Tibial nerve (tissue), 4 donors: ENCODE measurements at places on chromosomes 4 and X.

- no peak for DNase-seq
Observed at GRCh38 chr4:152164561-152164960, 371.3 kb downstream of the FBXW7 start.

GRCh38 chrX:6041630-6042029, 187.0 kb downstream of the NLGN4X start:
- DNase-seq: no peak

GRCh38 chr4:136283977-136284376, 1248.3 kb downstream of the PCDH18 start:
- no peak for DNase-seq

DNA sequence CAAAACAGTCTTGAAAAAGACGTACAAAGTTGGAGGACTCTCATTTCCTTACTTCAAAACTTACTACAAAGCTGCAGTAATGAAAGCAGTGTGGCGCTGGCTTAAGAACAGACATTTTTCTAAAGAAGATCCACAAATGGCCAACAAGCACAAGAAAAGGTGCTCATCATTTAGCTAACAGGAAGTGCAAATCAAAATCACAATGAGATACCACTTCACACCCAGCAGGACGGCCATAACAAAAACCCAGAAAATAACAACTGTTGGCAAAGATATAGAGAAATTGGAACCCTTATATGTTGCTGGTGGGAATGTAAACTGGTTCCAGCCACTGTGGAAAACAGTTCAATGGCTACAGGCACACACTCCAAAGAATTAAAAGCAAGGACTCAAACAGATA, 3.3 kb downstream of the PDZD4 start:
- DNase-seq: no peak

DNA sequence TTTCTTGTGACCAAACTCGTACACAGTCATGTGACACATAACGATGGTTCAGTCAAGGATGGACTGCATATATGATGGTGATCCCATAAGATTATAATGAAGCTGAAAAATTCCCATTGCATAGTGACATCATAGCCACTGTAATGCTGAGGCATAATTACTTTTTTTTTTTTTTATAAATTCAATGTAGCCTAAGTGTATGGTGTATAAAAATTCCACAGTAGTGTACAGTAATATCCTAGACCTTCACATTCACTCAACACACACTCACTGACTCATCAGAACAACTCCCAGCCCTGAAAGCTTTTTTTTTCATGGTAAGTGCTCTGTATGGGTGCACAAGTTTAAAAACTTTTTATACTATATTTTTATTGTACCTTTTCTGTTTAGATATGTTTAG, 105.0 kb downstream of the AREG start:
- DNase-seq: no peak

DNA sequence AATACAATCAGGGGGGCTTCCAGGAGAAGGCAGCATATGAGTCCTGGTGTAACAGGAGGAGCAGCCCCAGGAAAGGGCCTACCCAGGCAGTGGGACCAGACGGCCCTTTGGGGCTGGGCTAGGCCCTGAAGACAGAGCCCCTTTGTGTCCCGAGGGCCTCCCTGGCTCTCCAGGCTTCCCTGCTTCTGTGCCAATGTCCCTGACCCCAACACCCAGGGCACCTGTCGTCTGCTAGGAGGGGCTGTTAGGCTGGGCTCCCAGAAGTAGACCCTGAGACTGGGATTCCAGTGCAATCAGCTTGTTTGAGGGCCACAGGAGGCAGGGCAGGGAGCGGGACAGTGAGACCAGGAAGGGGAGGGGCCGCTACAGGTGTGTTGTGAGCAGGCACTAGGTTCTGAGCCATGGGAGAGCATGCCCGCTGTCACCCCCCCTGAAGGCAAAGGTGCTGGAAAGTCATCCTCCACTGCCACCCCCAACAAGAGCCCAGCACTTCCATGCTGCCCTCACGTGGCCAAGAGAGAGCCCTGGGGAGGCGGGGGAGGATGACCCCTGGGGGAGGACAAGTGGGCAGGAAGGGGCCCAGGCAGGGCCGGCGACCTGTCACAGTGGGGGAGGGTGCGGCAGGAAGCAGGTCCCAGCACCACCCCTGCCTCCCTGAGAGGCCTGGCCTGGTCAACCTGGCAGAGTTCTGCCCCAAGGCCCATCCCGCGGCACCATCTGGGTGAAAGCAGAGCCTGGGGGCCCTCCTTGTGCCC, 64.8 kb downstream of the ADRA2C start:
- DNase-seq: no peak

- DNase-seq: no peak
Observed at GRCh38 chrX:153394612-153395011, 6.5 kb downstream of the PNMA6E start.

DNA sequence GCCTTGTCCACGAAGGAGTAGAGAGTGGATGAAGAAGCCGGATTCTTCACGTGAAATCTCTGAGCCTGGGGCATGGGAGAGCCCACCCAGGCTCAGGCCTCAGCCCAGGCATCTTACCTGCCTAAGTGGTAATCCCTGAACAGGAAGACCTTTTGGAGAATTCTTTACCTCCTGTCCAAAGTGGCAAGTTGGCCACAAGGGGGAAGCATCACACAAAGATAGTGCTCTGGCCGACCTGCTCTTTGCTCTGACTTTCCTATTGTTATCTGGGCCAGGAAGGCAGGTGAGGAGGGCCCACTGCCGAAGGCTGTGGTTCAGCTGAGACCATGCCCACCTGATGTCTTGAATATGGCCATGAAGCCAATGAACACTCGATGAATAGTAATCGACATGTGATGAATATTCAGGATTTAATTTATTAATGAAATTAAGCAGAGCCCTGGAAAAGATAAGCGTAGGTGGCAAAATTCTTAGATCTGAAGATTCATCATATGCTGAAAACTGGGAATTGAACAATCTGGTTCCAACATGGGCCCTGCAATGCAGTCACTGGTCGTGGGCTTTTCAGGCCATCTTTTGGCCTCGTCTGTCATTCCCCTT, 93.8 kb downstream of the PDGFRA start:
- DNase-seq: peak; percentile 25

DNA sequence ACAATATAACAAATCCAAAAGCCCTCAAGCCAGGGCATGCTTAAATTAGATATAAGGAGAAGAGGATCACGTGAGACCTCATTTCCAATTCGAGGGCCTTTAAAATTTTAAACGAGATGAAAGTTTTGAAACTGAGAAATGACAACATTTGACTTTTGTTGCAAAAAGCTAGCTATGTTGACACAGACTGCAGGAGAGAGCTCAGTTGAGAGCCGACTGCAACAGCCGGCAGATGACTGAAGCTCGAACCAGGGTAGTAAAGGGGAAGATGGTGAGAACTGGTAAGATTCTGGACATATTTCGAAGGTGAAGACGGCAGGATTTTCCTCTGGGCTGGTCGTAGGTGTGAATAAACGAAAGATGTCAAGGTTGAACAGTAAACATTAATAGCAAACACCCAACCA, 773 bp downstream of the PRMT9 start:
- DNase-seq: no peak

- peak; percentile 6 for DNase-seq
Observed at GRCh38 chrX:103730796-103731493, 20.2 kb downstream of the TMEM31 start.

GRCh38 chrX:57651169-57651919, 28.7 kb downstream of the NLRP2B start:
- no peak for DNase-seq

DNA sequence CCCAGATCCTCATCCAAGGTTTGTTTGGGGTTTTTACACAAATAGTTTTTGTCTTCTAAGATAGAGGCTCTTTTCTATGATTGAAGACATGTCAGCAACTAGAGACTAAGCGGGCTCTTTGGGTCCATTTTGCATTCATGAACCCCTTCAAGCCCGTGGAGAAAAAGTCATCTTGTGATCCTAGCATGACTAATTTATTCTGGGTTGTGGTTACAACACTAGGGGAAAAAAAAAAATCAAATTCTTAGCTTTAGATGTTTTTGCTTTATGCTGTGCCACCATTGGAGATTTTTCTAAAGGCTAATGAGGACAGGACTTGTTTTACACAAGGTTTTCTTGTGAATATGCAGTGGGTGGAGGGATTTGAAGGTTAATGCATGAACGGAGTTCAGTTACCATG, 440.0 kb downstream of the PCDH7 start:
- no peak for DNase-seq

DNA sequence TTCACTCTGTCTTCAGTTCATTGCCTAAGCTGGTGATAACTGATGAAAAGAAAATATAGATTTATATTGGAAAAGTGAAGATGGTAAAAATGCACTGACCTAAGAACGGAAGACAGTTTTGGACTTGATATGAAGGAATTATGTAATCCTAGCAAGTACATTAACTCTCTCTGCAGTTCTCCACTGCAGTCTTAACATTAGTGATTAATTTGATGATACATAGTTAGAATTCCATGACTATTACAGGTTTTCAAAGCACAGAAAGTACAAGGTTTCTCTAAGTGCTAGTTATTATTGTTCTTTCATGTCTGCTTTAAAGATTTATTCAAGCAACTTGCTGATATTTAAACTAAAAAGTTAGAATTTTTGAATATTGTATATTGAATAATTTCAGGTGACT, 1591.7 kb upstream of the ADGRL3 start:
- no peak for DNase-seq

- DNase-seq: no peak
Observed at GRCh38 chrX:65726715-65727114, 59.3 kb downstream of the MSN start.

DNA sequence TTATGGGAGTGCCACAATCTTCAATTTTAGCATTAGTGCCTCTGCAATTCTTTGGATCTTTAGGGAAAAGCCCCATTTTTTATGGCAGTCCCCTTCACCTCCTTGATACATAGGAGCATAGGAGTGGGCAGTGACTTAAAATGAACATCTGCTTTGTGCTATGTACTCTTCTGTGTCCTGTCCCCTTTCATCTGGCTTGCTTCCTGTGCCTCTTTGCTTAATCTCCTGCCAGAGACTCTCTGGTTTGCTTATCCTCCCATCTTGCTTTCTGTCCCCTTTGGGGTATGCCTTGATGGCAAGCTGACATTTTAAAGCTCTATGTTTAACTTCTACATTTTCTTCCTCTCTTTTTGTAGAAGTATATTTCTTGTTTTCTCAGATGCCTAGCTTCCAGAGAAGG, 12.3 kb downstream of the PGK1 start:
- DNase-seq: no peak

DNA sequence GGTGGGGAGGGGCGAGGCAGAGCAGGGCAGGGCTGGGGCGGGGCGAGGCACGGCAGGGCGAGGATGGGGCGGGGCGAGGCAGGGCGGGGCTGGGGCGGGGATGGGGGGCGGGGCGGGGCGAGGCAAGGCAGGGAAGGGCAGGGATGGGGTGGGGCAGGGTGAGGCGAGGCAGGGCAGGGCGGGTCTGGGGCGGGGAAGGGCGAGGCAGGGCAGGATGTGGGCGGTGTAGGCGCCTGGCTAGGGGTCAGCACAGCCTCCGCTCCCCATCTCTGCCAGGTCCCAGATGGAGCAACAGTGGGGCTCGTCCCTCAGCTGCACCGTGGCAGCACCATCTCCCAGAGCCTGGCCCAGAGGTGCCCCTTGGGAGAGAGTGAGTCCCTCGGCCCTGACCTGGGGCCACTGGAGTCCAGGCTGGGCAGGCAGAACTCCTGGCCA, 4.2 kb upstream of the SRPK3 start:
- no peak for DNase-seq

GRCh38 chr4:186920483-186920882, 196.8 kb upstream of the FAT1 start:
- no peak for DNase-seq

DNA sequence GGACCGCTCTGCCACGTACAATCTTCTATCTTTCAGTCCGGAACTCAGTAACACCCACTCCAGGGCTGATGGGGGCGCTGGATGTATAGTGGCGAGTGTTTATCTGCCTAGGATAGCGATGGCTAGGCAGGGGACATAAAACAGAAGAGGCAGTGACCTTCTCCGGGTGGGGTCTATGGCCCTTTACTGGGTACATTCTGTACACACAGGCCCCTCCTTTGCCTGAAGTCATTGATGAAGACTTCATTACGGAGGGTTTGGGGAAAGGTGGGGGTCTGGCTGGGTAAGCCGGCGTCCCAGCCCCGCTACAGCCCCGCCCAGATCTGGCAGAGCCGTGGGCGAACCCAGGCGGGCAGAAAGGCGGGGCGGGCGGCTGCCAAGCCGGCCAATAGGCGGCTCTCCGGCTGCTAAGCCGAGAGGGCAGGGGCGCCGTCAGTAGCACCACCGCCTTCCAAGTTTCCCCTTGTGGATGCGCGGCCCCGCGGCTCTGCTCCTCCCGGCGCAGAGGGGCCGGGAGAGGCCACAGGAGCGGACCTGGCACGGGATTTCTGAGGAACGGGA, at the start of gene CHST7:
CHST7 (plus strand) TSS at position 435 of the 561 bp plus-strand sequence. CDS start 167 bp downstream, outside the sequence.
- peak; percentile 29 for DNase-seq

GRCh38 chr4:106629268-106629625, 260.7 kb upstream of the GIMD1 start:
- no peak for DNase-seq

DNA sequence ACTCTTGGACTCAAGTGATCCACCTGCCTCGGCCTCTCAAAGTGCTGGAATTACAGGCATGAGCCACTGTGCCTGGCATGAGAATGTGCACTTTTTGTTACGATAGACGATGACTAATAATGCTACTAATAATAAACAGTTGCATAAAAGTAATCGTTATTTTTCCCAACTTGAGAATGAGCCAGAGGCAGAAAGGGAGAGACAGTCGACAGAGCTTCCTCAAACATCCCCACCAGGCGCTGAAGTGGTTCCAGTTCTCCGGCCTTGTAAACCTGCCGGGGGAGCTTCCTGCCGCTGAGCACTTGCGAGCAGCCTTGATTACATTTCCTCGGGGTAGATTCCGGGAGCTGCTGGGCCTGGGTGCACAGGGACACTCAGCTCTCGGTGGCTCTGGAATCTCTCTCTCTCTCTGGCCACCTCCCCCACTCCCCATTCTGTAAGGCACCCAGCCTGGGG, 8.9 kb upstream of the HTRA3 start:
- DNase-seq: no peak

- no peak for DNase-seq
Observed at GRCh38 chr4:86630629-86631028, 36.5 kb downstream of the PTPN13 start.

- no peak for DNase-seq
Observed at GRCh38 chr4:56806666-56807065, 14.8 kb downstream of the SPINK2 start.

GRCh38 chrX:120021927-120022326, 55.6 kb downstream of the RHOXF2B start:
- no peak for DNase-seq

GRCh38 chrX:43087830-43088229, 309.9 kb upstream of the PPP1R2C start:
- DNase-seq: no peak

DNA sequence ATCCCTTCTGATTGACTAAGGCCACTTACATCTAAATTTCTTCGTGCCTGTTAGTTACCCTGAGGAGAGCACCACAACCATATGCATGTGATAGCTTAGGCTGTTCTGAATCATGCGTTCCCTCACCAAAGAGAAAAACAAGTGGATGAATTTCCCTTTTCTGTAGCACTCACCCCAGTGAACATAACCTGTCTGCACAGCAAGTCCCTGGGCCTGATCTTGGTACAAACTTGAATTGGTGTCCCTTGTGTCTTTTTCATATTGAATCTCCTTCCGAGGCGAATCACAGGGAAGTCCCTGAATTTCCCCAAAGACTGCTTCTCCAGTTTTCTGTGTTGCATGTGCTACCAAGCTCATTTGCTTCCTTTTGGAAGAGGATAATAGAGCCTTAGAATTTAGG, 100.4 kb downstream of the KLHL8 start:
- DNase-seq: no peak
